ENCODE measurements at places on chromosomes 1 and 21.

GRCh38 chr1:45001011-45001481 lies 10.1 kb downstream of the HECTD3 start:
- DNase-seq = no peak

DNA sequence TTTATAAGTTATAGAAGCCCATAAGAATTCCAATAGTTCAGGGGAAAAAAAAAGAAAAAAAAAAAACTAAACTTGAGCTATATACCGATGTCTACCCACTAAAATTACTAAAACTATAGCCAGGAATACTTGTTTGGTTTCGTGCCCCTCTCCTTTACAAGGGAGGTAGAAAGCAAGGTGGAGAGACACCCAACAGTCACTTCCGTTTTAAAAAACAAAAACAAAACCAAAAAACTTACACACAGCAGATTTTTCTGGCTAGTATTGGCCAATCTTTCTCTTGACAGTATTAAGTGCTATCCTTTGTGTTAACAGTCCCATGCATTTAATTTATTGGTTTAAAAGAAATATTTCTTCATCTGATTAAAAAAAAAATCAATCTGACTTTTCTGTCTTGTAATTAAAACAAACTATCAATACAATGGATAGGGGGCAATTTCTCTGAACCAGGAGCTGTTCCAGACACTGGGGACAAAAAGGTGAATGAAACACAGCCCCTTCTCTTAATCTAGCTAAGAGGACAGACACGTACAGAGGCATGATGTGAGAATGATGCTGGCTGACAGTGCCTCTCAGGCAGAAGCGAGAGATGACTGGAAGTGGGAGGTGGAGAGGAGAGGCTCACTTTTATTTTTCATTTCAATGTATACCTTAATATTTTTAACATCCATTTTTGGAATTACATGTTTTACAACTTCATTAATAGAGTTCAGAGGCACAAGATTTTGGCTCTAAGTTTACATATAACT lies 214.8 kb downstream of the RERE start:
- no peak for DNase-seq

GRCh38 chr1:28046716-28047115 lies 41.7 kb downstream of the EYA3 start:
- no peak for DNase-seq

GRCh38 chr1:26771643-26772321 lies 16.0 kb upstream of the PIGV start:
- DNase-seq = no peak

GRCh38 chr1:185237661-185238060 lies 79.4 kb downstream of the IVNS1ABP start:
- DNase-seq = no peak

- no peak for DNase-seq
Observed at GRCh38 chr1:24558902-24559791, 3.3 kb downstream of the NCMAP start.

DNA sequence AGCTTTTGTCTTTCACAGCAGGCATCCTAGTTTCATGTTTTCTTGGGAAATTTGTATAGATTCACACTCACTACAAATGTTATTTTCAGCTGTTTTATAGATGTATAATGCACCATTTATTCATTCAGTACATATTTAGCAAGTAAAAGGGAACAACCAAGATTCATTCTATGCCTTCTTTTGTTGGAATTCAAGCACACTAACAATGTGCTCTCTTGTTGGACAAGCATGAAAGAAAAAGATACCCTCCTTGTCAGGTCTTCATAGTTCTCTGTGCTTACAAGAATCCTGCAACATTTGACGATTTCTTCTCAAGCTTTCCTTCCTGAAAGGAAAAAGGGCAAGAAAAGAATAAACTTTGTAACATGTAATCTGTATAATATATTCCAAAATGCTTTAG lies 456.0 kb downstream of the USP25 start:
- DNase-seq = no peak

GRCh38 chr1:26696654-26697430 lies 1.0 kb downstream of the ARID1A start:
- no peak for DNase-seq

DNA sequence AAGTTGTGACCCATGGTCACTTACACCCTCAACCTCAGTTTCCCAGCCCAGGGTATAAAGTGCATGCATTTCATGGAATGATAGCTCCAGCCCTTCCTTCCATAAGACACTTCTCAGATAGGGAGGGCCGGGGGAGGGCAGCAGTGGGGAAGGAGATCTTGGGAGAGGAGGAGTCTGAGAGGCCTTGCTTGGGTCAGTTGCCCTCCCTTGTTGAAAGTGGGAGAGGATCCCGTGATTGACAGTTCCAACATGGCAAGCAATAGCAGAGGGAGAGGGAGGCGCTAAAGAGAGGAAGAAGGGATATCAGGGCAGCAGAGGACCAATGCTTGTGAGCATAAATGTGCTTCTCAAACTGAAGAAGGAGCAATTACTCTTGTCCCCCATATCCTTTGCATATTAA lies 244.4 kb downstream of the CHRM3 start:
- no peak for DNase-seq

DNA sequence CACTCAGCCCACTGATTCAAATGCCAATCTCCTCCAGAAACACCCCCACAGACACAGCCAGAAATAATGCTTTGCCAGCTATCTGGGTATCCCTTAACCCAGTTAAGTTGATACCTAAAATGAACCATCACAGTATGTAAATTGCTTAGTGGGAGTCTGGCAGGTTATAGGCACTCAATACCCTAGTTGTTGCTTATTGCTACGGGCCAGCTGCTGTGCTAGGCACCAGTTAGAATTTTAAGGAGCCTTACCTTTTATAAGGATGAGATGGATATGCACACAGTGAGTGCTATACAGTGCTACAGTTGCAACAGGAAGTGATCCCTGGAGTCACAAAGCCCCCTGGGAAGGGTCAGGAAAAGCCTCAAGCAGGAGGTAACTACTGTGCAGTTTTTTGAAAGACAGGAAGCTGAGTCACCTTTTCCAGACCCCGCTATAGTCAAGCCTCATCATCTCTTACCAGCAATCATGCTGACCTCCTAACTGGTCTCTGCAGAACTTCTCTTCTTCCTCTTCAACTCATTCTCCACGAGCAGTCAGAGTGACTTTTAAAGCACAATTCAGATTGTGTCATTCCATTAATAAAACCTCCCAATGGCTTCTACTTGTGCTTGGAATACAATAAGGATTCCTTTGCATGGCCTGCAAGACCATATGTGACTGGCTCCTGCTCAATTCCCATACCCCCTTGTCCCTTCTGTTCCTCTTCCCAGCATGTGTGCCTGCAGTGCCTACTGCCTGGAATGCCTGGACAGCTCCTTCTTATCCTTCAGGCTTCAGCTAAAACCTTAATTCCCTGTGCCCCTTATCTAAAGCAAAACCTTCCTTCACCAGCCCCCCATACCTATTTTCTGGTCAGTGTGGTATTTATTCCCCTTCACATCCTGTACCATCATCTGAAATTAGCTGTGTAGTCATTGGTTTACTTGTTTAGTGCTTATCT lies 10.4 kb upstream of the TLR5 start:
- DNase-seq = no peak

- no peak for DNase-seq
Observed at GRCh38 chr1:61724506-61724812, 482 bp downstream of the TM2D1 start.
